ENCODE measurements at places on chromosomes 1 and 21.

DNA sequence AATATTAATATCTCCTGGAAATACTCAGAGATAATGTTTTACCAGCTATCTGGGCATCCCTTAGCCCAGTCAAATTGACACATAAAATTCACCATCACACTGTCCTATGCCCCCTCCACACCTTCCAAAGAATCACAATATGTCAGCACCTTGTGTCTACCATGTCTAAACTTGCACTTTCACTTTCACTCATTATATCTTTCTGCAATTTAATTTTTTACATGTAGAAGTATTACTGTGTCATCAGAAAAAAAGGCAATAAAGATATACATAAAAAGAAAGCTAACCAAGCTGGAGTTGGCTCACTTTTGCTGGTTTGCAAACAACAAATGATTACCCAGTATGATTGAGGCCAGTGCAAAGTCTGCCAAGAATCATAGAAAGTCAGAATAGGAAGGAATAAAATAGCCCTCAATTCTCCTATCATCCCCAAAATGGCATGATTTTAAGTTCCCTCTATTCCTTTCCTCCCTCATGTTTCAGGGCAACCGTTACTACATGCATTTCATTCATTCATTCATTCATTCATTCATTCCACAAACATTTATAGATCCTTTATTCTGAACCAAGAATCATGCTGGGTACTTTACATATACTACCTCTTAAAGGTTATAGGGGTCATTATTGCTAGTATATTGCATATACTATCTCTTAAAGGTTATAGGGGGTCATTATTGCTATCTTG, 5.9 kb upstream of the LUZP1 start:
- no peak for DNase-seq

- DNase-seq, result no peak
These were observed 100.5 kb downstream of the GLIS1 start for GRCh38 chr1:53638360-53639035.

DNA sequence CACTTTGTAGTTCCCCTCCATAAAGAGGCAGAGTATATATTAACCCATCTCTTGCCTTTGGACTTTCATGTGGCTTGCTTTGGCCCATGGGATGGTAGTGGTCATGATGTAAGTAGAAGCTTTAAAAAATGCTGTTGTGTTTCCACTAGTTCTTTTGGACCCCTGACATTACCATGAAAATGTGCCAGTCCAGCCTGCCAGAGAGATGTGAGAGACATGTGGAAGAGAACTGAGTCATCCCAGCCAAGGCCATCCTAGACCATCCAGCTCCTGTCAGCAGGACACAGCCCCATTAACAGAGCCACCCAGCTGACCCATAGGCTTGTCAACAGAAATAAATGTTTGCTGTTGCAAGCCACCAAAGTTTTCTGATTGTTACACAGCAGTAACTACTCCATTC, 3.9 kb upstream of the CD101 start:
- no peak for DNase-seq

DNA sequence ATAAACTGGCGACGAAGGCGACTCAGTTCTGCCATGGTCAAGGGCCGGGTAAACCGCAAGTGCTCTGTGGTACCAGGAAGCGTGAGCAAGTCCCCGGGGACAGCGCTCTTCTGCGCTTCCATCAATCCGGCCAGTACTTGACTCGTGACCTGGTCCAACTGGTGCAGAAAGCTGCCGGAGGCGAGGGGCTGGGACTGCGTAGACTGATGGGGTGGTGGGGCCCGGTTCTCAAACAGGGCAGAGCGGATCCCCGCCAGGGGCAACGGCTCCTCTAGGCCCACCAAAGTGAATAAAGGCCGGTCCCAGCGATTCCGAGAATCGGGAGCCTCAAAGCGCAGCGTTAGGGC, 852 bp downstream of the KTI12 start:
- no peak for DNase-seq

GRCh38 chr1:196535727-196536126, 72.5 kb downstream of the KCNT2 start:
- DNase-seq, result no peak

DNA sequence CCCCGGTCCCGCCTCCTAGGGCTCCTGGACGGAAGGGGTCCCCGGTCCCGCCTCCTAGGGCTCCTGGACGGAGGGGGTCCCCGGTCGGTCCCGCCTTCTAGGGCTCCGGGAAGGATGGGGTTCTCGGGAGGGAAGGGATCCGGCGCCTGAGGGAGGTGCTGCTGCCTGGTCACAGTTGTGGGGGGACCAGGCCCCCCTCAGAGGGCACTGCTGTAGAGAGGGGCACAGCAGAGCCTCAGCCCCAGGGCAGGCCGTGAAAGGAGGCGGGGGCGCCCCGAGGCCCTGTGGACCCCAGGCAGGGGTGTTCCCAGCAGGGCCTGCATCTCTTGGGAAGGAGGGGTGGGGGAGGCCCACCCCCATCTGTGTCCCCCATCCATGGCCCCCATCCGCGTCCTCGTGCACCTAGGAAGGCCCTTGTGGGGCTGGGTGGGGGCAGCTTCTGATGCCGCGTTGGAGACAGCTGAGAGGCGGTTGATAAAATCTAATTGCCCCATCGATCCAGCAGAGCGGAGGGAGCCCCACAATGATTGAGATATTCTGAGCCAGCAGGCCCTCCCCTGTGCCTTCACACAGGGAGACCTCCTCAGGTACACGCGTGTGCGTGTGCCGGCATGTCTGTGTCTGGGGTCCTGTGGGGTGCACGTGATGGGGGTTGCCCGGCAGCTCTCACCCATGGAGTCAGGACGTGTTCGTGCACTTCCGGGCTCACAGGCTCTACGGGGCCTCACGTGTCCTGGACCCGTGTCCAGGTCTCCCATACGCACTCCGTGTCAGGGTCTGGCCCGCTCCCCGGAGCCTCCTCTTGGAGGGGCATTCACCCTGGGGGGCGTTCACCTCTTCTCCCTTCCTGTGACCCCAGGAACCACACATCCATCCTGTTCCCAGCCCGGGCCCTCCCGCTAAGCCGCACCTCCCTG, 12.9 kb downstream of the SAMD11 start:
- no peak for DNase-seq

GRCh38 chr1:98940069-98940721, 64.5 kb downstream of the PLPPR5 start:
- no peak for DNase-seq

- no peak for DNase-seq
These were observed 656 bp downstream of the SH2D2A start for GRCh38 chr1:156815961-156816422.

DNA sequence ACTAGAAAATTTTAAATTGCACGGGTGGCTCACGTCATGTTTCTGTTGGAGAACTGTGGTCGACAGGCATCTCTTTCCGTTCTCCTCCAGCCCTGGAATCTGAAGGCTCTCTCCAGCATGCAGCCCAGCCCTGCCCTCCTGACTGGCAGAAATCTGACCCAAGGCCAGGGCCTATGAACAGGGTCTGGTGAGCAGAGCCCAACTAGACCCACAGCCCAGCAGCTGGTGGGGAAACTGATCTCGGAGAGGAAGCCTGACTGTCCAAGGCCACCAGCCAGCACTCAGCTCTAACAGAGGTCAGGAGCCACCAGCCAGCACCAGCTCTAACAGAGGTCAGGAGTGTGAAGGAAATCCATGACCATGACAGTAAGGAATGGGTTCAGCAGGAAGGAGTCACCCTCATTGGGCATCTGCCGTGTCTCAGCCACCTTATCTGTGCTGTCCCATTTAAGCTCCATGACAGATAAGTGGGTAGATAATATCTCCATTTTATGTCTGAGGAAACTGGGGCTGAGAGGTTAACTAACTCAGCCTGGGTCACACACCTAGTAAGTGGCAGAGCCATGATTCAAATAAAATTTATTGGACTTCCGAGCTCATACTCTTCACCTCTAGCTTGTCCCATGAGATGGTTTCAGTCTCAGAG, 20.2 kb upstream of the PKP1 start:
- no peak for DNase-seq

GRCh38 chr1:150267896-150268295, 920 bp downstream of the APH1A start:
- DNase-seq, result no peak

DNA sequence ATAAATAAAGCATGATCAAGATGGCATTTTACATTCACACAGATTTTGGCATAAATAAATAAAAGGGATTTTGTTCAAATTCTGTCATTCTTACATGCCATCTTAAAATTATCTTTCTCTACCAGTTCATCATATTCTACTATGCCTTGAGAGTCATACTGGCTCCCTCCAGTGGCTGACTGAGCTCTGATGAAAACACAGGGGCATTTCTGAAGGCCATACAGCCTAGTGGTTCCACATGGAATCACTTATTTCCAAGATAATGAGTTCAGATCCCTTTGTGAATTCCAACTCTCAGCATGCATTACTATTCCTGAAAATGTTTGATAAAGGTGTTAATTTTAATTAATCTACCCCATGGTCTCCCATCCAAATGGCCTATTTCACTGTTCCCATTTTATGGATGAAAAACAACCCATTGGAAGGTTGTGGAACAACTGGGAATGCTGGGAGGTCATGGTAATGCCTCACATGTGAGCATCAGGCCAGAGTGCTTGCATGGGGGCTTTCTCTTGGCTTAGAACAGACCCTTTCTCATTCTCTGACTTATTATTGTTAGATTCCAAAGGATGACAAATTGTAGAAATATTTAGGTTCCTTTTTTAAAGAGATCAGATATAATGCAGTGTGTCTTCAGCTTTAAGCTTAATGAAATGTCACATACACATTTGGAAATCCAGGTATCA, 622.4 kb upstream of the PKN2 start:
- no peak for DNase-seq

- no peak for DNase-seq
These were observed 289.7 kb downstream of the HHAT start for GRCh38 chr1:210618369-210618768.

DNA sequence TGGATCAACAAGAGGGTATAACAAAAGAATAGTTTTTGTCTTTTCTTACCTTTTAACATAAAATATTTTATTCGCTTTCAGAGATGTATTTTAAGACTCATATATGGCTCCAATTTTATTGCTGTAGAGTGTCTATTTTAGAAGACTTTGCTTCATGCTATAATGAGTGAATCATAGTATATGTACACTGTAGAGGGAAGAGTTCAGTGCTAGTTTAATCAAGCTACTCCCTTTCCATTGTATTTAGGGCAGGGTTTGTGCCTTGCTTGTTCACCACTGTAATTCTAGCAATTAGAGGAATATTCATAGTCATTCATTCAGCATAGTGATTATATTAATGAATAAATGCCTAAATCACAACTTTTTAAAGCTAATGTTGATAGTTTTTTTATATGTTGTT, 78.8 kb downstream of the CEP350 start:
- DNase-seq, result no peak

- DNase-seq, result no peak
These were observed 114.4 kb upstream of the GADD45A start for GRCh38 chr1:67570486-67571143.

- no peak for DNase-seq
These were observed 35.8 kb upstream of the CCN1 start for GRCh38 chr1:85544689-85545215.

DNA sequence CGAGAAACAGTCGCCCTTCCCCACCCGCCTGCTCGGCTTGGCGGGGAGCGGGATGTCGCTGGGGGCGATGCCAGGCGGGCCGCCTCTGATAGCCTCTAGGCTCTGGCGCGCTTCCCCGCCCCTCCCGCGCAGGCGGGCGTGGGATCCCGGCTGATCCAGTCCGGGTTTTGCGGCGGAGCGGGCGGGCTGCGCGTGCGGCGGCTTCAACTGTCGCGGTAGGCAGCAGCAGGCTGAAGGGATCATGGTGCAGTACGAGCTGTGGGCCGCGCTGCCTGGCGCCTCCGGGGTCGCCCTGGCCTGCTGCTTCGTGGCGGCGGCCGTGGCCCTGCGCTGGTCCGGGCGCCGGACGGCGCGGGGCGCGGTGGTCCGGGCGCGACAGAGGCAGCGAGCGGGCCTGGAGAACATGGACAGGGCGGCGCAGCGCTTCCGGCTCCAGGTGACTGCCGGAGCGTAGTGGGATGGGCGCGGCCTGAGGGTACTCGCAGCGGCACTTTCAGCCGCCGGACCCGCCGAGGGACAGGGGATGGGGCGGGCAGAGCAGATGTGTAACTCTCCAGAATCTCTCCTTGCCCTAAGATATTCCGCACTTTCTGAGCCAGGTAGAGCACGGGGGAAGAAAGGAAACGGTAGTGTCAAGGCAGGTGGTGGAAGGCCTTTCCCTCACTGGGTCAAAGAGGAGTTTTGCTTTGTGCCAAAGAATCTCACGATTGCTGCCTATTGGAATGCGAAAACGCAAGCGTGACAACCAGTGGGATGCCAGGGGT, at the start of gene FAAH:
Gene FAAH, plus strand, starts transcription at position 210 of the 764 bp plus-strand sequence. Its CDS starts 32 bp downstream, at position 242.
- DNase-seq, result peak; percentile 24

GRCh38 chr1:199954699-199955098, 72.8 kb upstream of the NR5A2 start:
- DNase-seq, result no peak

DNA sequence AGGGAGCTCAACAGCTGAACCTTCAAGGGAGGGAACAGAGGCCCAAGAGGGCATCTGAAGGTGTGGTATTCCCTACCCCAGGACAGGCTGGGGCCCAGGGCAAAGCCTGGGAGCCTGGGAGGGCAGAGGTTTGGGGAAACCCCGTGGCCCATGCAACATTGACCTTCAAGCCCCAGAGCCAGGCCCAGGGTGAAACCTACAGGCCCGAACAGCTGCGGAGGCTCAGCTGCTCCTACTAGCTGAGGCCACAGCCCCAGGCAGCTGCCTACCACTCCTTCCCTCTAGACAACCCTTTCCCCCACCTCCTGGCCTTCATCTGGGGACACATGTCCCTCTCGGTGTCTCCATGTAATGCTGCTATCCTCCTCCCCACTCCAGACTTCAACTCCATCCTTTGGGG, 3.2 kb downstream of the LAD1 start:
- no peak for DNase-seq

- no peak for DNase-seq
These were observed 52.5 kb downstream of the DISC1 start for GRCh38 chr1:231679109-231679508.

- DNase-seq, result no peak
These were observed 57.6 kb downstream of the DNM3 start for GRCh38 chr1:171898941-171899340.

GRCh38 chr1:203797948-203798655, 2.7 kb downstream of the ZBED6 start:
- DNase-seq, result no peak

DNA sequence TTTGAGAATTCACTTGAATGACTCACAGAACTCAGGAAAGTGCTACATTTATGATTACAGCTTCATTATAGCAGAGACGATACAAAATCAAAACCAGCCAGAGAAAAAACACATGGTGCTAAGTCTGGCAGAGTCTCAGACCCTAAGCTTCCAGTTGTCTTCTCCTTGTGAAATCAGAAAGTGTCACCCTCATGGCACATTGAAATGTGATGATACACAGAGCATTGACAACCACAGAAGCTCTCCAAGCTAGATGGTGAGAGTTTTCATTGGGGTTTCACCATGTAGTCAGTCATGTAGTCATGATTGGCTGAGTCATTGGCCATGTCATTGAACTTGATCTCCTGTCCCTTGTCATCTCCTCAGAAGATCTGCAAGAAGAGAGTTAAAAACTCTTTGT, 526.6 kb downstream of the MRPL39 start:
- DNase-seq, result no peak

GRCh38 chr1:24966724-24967346, 36.8 kb upstream of the RUNX3 start:
- peak; percentile 71 for DNase-seq

GRCh38 chr1:49190138-49190537, 413.4 kb upstream of the BEND5 start:
- DNase-seq, result no peak

- DNase-seq, result no peak
These were observed 112.5 kb downstream of the ZC3H11B start for GRCh38 chr1:219500327-219500897.

All from CD4-positive, alpha-beta T cell treated with Interleukin-4 for 4 hours (primary cell).